ENCODE measurements at places on chromosomes 2 and 18.

- DNase-seq = no peak
Measured at GRCh38 chr2:127314193-127314988, 20.4 kb upstream of the ERCC3 start.

GRCh38 chr18:65737471-65737955 is 13.3 kb upstream of the CDH7 start:
- no peak for DNase-seq

DNA sequence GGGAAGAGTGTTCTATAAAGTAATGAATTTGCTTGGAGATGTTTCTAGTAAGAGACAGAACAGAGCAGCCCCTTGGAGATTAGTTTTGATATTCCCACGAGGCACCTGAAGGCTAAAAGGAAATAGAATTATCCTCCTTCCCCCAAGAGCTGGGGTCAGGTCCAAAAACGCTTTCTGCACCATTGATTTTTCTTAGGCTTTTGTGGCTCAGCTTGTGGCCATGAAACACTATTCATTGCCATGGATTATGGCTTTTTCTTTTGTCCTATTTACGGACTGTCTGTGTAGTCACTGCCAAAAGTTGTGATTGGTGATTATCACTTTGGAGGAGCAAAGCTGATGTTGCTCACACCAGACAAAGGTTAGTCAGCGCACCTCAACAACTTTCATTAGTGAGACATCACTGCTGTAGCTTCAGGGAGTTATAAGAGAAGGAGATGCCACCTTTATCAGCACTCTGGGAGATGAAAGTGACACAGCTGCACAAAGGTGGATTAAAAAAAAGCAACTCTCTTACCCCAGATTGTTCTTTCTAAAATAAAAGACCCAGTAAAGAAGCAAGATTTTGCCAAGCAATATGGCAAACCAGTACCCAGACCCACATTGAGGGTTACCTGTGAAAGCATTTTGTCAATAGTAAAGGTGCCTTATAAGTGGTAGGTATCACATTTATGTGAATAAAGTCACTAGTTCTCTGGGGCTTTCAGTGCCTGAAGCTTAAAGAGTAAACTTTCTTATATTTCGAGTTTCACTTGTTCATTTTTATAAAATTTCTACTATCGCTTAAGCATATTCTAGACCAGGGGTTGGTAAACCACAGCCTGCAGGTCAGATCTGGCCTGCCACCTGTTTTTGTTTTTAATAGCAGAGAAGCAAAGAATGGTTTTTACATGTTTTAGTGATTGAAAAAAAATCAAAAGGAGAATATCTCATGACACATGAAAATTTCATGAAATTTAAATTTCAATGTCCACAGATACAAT is 10.6 kb downstream of the CXCR4 start:
- DNase-seq = no peak

DNA sequence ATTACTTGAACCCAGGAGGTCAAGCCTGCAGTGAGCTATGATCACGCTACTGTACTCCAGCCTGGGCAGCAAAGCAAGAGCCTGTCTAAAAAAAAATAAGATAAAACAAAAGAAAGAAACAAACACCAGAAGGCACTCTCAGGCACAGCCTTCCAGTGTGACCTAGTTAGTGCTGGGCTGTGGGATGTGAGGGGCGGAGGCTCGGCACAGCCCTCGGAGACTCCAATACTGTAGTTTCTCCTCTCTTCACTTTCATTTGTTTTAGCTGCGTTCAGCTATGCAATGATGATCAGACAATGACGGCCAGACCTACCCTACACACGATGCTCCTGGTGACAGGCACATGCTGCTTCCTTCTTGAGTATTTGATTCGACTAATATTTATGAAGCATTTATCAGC is 127.7 kb downstream of the SOCS6 start:
- no peak for DNase-seq

Data from globus pallidus (tissue), 1 donor.